ENCODE measurements at places on chromosomes 6 and 20. TPM values are rescaled to one million over a fixed set of nuclear protein-coding genes. Genes with fewer than 3 reads are reported as not detected.

SLC12A5 gene
- total RNA-seq: 15.1 TPM

EYA4 gene
- total RNA-seq: 9.6 TPM

MYB gene
- 0.98 TPM for total RNA-seq

PTPN1 gene
- 38.7 TPM for total RNA-seq

DAAM2 gene
- total RNA-seq: not detected

TUBB1 gene
- total RNA-seq: 0.02 TPM

SLCO4A1 gene
- total RNA-seq: 8.4 TPM

SAPCD1 gene
- 2.7 TPM for total RNA-seq

TRIM31 gene
- 1.2 TPM for total RNA-seq

SCRT2 gene
- total RNA-seq: not detected

GCNT2 gene
- 7.6 TPM for total RNA-seq

MEP1A gene
- total RNA-seq: not detected

GLP1R gene
- not detected for total RNA-seq

TM9SF4 gene
- 33.6 TPM for total RNA-seq

PI16 gene
- total RNA-seq: not detected

EPB41L1 gene
- total RNA-seq: 70.8 TPM

ULBP2 gene
- total RNA-seq: 4.0 TPM

BTNL2 gene
- total RNA-seq: not detected

POU5F1 gene
- total RNA-seq: 5.3 TPM

NPEPL1 gene
- total RNA-seq: 36.0 TPM

PLA2G7 gene
- total RNA-seq: 0.06 TPM

KCNQ5 gene
- total RNA-seq: 1.6 TPM

MOCS1 gene
- 2.0 TPM for total RNA-seq

SLC24A3 gene
- total RNA-seq: not detected

OR12D3 gene
- not detected for total RNA-seq

DZANK1 gene
- 2.7 TPM for total RNA-seq

TRDN gene
- total RNA-seq: not detected

PABPC1L gene
- total RNA-seq: 18.8 TPM

TFAP2D gene
- total RNA-seq: not detected

FAM162B gene
- total RNA-seq: not detected

TREML2 gene
- total RNA-seq: not detected

TMEM63B gene
- total RNA-seq: 16.7 TPM

TMC2 gene
- total RNA-seq: not detected

KCNK15 gene
- total RNA-seq: 0.74 TPM

PRSS16 gene
- total RNA-seq: 3.4 TPM

ZNF292 gene
- 4.0 TPM for total RNA-seq

COL10A1 gene
- not detected for total RNA-seq

SLC26A8 gene
- total RNA-seq: not detected

LY6G6D gene
- not detected for total RNA-seq

ZCCHC3 gene
- 20.4 TPM for total RNA-seq

SLC22A7 gene
- not detected for total RNA-seq

TCP11 gene
- total RNA-seq: not detected

OXT gene
- not detected for total RNA-seq

PTK6 gene
- 2.2 TPM for total RNA-seq

GSTA2 gene
- 0.07 TPM for total RNA-seq

MRAP2 gene
- total RNA-seq: 1.8 TPM

RIN2 gene
- total RNA-seq: 29.8 TPM

TBC1D32 gene
- total RNA-seq: 1.1 TPM

PSMB8 gene
- 21.7 TPM for total RNA-seq

C6orf132 gene
- total RNA-seq: 1.8 TPM

TPBG gene
- 46.2 TPM for total RNA-seq

UFL1 gene
- 5.5 TPM for total RNA-seq

GJA10 gene
- total RNA-seq: not detected

PAK5 gene
- total RNA-seq: not detected

Data from A549 treated with CORT108297 at 1 μM for 4 hours (cell line).